Activated naive CD4-positive, alpha-beta T cell treated with anti-CD3 and anti-CD28 coated beads for 36 hours (primary cell): ENCODE measurements at places on chromosomes 16 and 17. TPM values are rescaled to one million over a fixed set of nuclear protein-coding genes. Genes with fewer than 3 reads are reported as not detected.

- DNase-seq, result no peak
These were observed 203.6 kb downstream of the CPPED1 start for GRCh38 chr16:12600116-12600515.

- DNase-seq, result no peak
These were observed 16.6 kb upstream of the LITAF start for GRCh38 chr16:11603331-11603750.

DNA sequence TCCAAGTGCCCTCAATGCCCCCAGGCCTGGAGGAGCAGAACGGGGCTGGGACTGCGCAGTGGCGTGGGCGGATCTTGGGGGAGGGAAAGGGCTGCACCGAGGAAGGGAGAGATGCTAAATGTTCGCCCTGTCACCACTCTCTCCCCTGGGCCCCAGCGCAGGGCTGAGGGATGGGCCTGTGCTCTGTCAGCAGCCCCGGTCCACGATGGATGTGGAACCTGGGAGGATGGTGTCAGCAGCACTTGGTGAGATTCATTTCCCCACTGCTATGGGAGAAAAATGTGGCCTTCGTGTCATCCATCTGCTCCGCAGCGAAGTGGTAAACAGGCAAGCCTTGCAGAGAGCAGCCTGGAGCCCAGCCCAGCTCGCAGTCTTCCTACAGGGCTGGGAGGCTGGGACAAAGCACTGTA, 72.0 kb downstream of the TMEM132E start:
- no peak for DNase-seq

- no peak for DNase-seq
These were observed 11.3 kb upstream of the PECAM1 start for GRCh38 chr17:64401941-64402340.

GRCh38 chr17:65181237-65182061, 44.3 kb downstream of the RGS9 start:
- peak; percentile 56 for DNase-seq

DNA sequence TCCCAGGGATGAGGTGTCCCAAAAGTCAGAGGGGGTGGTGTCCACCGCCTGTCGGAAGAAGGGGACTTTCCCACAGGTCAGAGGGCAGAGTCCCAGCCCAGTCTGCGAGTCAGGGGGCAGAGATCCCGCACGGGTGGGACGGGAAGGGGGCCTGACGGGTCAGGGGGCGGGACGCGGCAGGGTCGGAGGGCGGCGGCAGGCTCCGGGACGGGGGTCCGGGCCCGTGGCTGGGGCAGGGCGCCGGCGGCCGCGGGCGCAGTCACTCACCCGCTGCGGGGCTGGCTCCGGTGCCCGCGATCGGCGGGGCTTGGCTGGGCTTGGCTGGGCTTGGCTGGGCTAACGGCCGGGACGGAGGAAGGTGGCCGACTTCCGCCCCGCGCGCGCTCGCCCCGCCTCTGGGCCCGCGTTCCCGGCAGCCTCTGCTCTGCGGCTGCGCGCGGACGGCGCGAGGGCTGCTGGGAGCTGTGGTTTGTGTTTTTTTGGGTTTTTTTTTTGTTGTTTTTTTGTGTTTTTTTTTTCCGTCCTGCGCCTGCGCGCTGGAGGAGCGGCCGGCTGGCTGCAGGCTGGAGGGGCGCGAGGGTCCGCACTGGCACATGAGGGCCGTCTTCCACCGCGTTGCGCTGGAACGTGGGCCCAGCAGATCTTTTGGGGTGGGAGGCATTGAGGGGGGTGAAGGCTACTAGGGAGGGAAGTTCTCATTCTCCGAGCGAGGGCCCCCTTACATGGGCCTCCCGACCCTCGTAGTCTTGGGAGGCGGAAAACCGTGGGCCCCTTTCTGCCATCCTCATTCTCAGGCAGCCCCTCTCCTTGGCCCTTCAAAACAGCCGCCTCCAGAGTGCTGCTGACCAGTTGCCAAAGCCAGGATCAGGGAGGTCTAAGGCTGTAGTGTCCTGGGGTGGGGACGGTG, at the start of gene CANT1:
Gene CANT1, minus strand, starts transcription at position 368 of the 907 bp plus-strand sequence. CDS start 12,142 bp downstream, outside the sequence.
- peak; percentile 86 for DNase-seq

DNA sequence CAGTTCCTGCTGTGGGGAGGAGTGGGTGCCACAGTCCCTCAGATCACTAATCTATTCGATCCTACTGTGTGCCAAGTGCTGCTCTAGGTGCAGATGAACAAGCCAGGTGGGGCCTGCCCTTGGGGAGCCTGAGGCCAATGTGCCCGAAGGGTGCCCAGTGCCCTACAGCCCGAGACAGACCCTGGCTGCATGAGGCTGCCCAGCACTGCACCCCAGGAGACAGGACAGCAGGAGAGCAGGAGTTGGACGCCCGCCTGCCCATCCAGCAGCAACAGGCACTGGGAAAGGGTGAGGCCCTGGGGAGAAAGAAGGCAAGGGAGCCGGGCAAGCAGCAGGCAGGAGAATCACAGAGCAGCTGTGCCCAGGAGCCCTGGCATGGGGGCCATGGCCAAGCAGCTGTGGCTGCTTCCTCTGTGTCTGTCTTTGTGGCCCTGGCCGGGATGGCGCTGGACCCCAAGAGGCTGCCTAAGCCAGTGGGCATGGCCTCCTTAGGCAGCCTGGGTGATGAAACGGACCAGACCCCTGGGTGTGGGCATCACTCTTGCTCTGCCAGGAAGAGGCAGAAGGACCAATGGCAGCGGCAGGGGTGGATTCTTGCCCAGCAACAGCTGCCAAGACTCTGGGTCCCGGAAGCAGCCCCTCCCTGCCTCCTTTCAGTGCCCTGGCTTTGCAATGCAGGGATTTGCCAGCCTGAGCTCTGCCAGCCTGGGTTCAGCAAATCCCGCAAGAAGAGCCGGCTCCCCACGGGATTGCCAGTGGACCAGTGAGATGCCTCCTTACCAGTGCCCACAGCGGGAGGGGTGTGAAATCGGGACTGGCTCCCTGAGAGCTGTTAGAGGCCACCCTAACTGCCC, 179.6 kb upstream of the TNRC6C start:
- DNase-seq, result no peak

- no peak for DNase-seq
These were observed 11.0 kb downstream of the ALDH3A2 start for GRCh38 chr17:19659366-19660177.

The SEPTIN1 gene
- 134 TPM for total RNA-seq

The NACA2 gene
- total RNA-seq, result not detected

The SCGB1C2 gene
- not detected for total RNA-seq

The PROCA1 gene
- total RNA-seq, result 3.1 TPM

The CA7 gene
- total RNA-seq, result not detected

The C16orf54 gene
- 12.1 TPM for total RNA-seq

The FNDC8 gene
- not detected for total RNA-seq

The UTS2R gene
- total RNA-seq, result not detected

The KRT9 gene
- total RNA-seq, result not detected

The SEZ6L2 gene
- total RNA-seq, result 0.31 TPM
